ENCODE measurements at places on chromosomes 3 and 15. TPM values are rescaled to one million over a fixed set of nuclear protein-coding genes. Genes with fewer than 3 reads are reported as not detected.

The LYZL4 gene
- not detected for total RNA-seq

The EOGT gene
- total RNA-seq, result 18.2 TPM

The PRR20G gene
- not detected for total RNA-seq

The GNAT1 gene
- not detected for total RNA-seq

The CACNA2D3 gene
- not detected for total RNA-seq

The CCR9 gene
- 2.9 TPM for total RNA-seq

The CKMT1A gene
- 0.28 TPM for total RNA-seq

The NR1I2 gene
- total RNA-seq, result 0.39 TPM

The CACNA1D gene
- 0.47 TPM for total RNA-seq

The RPL29 gene
- total RNA-seq, result 1,692 TPM

The AMOTL2 gene
- 0.20 TPM for total RNA-seq

The DNAJA4 gene
- total RNA-seq, result 43.6 TPM

The CPN2 gene
- total RNA-seq, result not detected

The MGLL gene
- 3.7 TPM for total RNA-seq

The GADL1 gene
- total RNA-seq, result not detected

The EPHA6 gene
- total RNA-seq, result not detected
